ENCODE measurements at places on chromosomes 5 and 9.
A peak's percentile ranks its signal among the peaks of the same experiment; 100 is the strongest.

DNA sequence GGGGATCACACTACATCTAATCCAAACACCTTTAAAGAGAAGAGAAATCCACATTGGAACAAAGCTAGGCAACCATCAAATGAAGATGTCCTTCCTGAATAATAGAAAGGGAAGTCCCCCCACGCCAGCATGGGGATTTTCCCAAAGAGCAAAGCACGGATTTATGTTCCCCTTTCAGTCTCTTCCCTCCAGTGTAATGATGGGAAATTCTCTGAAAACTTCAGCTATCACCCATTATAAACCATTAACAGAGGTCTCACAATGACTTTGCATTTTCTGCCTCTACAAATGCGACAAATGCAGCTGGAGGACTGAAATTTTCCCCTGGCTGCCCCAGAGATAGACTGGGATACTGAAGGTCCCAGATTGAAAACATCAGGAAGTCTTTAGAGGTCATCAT is 368.7 kb downstream of the EFNA5 start:
- no peak for DNase-seq

- peak; percentile 54 for DNase-seq
Measured at GRCh38 chr5:179974946-179975712, 67.4 kb upstream of the TBC1D9B start.

DNA sequence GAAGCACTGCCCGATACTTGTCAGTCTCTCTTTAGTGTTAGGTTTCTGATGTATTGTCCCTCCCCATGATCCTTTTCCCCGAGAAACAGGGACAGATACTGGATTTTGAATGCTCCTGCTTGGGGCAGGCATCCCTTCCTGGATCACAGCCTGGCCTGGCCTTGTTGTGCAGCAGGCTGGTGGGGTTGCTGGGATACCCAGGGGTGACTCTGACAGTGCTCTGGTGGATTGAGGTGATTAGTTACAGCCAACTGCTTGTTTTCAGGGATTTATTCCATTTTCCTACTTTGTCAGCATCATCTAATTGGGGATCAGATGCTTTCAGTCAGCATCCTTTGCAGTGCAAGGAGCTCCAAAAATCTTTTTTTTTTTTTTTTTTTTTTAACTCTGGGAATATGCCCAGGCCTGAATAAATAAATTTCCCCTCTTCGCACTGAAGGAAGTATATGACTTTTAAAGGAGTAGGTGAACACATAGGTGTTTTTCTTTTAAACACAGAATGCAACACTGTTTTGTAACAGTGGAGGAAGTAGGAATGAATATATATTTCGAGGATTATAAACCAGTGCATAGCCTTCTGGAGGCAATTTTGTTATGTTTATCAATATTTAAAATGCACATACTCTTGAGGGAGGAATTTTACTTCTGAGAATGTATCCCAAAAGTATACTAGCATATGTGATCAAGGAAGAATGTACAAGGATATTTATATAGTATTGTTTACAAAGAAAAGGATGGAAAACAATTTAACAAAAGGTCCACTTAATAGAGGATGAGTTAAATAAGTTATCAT is 127.3 kb upstream of the ELL2 start:
- DNase-seq, result no peak

DNA sequence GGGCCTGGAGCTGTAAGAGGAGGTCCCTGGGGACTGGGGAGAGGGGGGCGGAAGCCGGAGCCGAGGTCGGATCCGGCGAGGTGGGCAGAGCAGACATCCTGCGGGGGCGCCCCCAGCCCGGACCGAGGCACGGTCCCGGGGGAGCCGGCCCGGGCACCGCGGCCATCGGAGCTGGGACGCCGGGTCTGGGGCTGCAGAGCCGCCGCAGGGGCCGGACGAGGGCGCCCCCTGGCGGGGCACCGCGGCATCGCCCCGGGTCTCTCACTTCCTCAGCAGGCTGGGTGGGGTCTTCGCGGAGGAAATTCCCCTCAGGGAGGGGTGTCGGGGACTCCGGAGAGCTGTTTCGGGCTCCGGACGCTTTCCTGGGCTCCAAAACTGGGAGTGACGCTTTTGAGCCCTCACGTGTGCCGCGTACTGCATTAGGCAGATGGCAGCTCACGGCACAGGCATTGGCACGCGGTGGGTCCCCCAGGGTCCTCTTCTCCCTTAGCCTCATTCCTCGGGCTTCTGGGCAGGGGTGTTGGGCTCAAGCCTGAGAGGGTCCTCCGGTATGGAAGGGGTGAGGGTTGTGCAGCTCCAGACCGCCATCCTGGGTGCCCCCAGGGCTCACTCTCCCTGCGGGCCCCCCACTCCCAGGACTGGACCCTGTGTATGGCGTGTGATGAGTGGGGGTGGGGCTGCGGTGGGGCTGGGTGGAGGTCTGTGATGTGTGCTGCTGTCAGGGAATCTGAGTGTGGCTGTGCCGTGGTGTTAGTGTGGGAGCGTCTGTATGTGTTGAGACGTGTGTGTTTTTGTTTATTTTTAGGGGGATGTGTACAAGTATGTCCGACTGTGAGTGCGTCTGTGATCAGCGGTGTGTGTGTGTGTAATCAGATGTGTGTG is 29.6 kb downstream of the LHX2 start:
- peak; percentile 46 for DNase-seq

GRCh38 chr9:17761984-17762676 is 183.3 kb downstream of the SH3GL2 start:
- no peak for DNase-seq

GRCh38 chr9:91240596-91241165 is 121.0 kb downstream of the AUH start:
- DNase-seq, result no peak

DNA sequence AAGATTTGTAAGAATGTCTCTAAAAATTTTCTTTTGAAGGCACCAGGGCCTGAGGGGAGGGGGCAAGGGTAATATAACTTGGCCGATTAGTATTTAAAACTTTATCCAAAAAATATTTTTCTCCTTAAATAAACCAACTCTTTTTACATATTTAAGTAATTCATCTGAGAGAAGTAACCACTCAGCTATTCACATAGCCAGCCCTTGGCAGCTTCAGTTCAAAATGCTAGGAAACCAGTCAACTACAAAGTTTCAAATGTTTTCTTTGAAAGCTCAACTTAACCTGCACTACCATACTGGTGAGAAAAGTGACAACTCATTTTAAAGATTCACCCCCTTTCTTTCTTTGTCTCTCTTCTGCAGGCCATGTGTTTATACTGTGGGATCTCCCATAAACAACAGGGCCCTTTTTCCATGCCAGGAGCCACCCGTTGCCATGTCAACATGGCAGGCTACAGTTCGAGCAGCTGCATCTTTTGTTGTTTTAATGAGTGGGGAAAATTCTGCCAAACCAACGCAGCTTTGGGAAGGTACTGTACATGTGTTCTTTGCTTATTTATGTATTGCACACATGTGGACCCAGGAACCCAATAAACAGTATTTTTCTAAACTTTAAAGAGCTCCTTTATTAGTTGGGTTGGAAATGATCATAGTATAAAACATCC is 46.3 kb downstream of the AOPEP start:
- peak; percentile 22 for DNase-seq

DNA sequence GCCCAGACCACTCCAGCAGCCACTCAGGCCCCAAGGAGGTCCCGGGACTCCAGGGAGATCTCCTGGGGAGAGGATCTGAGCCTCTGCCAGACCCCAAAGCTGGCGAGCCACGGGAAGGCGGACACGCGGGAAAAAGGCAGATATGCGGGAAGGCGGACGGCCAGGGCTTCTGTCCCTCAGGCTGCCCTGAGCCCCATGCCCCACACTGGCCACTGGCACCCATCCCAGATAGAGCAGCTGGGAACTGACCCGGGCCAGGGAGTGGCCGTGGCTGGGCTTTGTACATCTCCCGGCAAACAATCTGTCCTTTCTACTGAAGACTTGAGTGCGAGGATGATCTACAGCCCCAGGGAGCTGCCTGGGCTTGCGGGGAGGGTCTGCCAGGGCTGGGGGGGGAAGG is 21.1 kb upstream of the NOTCH1 start:
- DNase-seq, result peak; percentile 64

GRCh38 chr9:14326264-14326826 is 12.4 kb upstream of the NFIB start:
- no peak for DNase-seq

- DNase-seq, result no peak
Measured at GRCh38 chr5:42605490-42605889, 151.1 kb upstream of the CCDC152 start.

DNA sequence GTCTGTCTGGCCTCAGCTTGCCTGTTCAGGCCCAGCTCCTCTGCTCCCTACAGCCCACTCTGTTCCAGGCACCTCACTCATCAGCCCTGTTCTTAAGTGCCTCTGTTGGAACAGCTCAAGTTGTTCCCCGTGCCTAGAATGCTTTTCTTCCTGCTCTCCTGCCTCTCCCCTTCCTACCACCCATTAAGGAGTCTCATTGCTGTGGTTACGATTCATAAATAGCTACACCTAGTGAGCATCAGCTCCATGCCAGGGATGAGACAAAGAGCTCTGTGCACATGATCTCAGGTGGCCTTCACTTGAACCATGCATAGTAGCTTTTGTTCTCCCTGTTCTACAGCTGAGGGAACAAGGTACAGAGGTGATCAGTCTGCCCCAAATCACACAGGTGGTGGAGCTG is 54.3 kb downstream of the PSD2 start:
- peak; percentile 15 for DNase-seq

- no peak for DNase-seq
Measured at GRCh38 chr9:68672215-68672614, 32.8 kb upstream of the PIP5K1B start.

GRCh38 chr9:113530022-113530635 is 66.6 kb downstream of the RGS3 start:
- DNase-seq, result no peak

- peak; percentile 30 for DNase-seq
Measured at GRCh38 chr5:120454094-120454798, 9.9 kb upstream of the PRR16 start.

GRCh38 chr5:56456002-56456401 is 222.9 kb upstream of the ANKRD55 start:
- DNase-seq, result no peak

DNA sequence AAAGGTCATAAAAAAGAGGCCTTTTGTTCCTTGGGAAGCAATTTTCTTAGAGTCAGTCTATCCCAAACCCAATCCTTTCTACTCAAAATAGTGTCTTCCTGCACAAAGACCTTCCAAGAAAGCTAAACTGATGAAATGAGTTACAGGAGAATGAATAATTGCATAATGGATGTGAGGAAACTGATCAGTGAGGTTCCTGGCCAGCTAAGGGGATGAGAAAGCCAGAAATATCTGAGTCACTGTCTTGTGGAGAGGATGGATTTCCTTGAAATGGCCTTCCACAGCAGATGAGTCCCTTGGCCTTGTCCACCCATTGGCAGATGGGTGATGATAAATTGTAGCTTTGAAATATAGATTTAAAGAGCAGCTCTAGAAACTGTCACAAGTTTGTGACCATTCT is 756.1 kb downstream of the DNAH5 start:
- DNase-seq, result no peak

DNA sequence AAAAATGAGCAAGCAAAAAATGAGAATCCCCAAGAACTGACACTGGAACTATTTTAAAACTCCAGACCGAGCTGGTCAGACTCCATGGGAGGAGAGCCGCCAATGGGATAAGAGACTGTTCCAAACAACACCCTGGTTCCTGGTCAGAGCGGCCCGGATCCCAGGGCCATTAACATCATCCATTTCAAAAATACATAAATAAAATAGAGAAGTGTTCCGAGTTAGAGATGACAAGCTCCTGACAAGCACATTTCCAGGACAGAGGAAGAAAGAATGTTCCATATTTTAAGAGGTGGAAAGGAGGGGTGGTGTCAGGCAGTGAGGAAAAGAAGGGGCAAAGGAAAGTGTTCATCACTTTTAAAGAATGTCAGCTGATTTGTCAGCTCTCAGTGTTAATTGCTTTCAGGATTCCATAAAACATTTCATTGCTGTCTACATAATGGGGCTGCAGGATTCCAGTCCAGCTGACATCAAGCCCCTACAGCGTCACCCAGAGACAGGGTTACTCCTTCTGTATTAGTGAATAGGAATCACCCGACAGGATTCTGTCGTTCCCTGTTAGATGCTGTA is 202.5 kb upstream of the TRIM32 start:
- DNase-seq, result no peak

DNA sequence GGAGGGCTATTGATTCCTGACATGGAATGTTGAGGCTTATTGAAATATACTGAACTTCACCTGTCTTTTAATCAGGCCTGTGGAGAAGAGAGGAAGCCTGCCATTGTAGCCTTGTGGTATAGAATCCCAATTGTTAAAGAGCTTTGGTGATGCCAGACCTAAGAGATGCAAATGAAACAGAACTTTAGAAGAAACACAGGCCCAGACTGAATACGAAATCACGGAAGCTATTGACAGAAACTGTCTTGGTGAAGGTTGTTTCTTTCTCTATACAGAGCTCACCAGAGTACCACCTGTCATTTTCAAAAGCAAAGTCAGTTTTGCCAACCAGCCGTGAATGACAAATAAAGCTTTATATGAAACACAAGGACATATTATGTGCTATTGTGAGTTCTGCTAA is 660.3 kb downstream of the ISL1 start:
- DNase-seq, result no peak

DNA sequence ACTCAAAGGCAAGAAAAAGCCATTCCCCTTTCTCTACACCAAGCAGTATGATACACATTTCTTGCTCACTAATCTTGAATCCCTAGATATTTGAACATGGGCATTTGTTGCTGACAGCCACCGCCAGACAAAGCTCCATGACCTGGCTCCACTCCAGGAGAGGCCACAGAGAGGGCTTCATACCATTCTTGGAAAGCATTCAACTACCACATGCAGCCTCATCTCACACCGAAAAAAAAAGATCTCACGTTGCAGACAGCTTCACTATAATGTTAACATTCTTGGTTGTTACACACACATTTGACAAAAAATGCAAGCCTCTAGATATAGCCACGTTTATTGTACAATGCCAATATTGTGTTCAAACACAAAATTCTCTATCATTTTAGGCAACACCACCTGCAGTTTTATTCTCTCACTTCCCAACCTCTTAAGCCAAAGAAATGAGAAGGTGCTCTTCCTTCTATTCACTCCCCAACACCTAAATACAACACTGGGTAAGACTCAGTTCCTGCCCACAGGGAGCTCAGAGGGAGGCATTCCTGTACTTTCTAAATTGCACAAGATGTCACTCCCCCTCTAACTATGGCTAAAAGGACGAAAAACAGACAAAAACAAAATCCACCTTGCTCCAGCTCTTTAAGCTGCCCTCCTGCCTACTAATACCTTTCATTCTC is 222.4 kb downstream of the TSSK1B start:
- peak; percentile 73 for DNase-seq

- DNase-seq, result peak; percentile 47
Measured at GRCh38 chr9:37801287-37801850, 772 bp downstream of the DCAF10 start.

DNA sequence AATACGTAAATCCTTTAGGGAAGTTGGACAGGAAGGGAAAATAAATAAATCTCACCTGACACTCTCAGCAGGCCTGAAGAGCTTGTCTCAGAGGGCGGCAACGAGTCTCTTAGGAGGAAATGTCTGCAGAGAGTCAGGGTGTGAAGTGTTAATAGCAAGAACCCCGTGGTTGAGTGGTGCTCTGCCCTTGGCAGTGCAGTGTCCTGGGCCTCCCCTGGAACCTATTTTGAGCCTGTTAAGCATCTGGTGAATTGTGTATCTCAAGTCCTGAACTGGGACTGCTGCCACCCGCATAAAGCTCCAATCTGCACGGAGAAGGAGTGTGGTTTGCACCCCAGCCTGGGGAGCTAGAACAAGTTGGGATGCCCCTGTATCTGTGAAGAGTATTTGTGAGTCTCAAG is 211.8 kb downstream of the GOLPH3 start:
- no peak for DNase-seq
